LHCN-M2 (cell line): ENCODE measurements at places on chromosomes 7 and 10.
A peak's percentile ranks its signal among the peaks of the same experiment; 100 is the strongest.

DNA sequence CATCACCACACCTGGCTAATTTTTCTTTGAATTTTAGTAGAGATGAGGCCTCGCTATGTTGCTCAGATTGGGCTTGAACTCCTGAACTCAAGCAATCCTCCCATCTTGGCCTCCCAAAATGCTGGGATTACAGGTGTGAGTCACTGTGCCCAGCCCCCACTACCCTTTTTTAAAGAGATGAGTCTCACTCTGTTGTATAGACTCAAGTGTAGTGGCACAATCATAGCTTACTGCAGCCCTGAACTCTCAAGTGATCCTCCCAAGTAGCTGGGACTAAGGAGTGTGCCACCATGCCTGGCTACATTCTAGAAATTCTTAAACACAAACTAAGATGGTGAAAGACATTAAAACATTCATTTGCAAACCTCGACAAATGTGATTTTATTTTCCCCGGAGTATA lies 12.6 kb downstream of the SYPL1 start:
- DNase-seq: no peak

DNA sequence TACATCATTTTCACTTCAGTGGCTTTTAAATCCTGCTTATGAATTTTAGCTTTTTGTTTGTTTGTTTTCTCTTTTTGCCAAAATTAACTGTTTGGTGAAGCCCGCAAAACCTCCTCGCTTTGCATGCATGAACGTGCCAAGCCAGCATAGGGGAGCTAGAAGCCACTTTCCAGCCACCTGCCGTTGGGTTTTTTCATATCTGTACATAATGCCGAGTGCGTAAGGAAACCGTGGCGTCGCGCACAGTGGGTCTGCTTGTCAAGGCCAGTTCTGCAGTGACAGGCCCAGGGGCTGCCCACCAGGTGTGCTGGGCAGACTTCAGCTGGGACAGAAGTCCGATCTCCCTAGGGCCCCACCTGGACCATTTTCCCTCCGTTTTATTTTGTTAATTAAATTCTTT lies 41.1 kb downstream of the WIPI2 start:
- no peak for DNase-seq

DNA sequence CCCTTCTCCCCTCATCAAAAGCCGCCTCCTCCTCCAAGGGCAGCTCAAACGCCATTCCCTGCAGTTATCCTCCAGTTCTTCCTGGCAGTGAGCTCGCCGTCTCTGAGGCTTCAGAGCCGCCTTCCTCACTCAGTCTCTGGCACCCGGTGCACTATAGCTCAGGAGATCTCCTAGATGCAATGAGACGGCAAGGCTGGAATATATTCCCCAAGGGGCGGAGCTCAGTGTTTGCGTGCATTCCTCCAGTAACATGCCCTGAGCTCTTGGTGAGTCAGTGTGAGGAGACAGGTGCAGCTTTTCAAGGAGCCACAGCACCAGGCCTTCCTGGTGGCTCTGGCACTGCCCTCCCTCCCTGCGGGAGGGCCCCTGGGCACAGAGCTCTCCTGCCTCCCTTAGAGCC lies 512.6 kb upstream of the FOXK1 start:
- DNase-seq: peak; percentile 95

DNA sequence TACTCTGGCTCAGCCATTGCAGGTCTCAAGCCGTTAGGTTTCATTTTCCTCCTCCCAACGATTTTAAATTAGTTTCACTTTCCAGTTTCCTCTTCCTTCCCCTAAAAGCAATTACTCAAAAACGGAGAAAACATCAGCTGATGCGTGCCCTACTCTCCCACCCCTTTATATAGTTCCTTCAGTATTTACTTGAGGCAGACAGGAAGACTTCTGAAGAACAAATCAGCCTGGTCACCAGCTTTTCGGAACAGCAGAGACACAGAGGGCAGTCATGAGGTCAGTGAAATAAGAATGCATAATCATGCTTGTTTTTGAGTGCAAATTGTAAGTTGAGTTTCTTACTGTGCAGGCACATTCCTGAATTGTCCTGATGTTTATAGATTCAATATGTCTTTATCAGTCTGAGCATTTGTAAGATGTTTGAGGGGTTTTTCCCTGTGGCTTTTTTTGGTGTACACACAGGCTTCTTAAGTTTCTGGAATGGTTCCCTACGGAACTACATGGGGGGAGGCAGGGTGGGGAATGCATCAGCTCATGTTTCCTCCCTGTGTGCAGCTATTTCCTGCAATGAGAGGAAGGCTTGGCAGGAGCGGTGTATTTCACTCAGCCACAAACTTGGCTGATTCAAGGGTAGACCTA lies at the start of gene IFIT3:
IFIT3 (plus strand) TSS at position 195 of the 639 bp plus-strand sequence; CDS start at position 272, 77 bp downstream.
- DNase-seq: peak; percentile 93

GRCh38 chr7:1081931-1082401 lies 5.9 kb upstream of the GPER1 start:
- no peak for DNase-seq

GRCh38 chr7:13988731-13989125 lies 738 bp downstream of the ETV1 start:
- peak; percentile 81 for DNase-seq

DNA sequence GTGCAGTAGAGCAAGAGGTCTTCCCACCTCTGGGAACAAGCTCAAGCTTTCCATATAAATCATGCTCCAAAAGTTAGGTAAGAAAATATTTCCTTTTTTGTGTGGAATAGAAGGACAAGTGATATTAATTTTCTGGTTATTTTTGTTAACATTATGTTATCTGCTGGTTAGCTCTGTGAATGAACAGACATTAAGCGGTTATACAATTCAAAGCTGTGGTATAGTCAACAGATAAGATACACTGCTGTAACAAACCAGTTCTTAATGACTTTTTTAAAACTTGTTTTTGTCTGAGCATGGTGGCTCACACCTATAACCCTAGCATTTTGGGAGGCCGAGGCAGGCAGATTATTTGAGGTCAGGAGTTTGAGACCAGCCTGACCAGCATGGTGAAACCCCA lies 43.0 kb upstream of the PRKAR2B start:
- no peak for DNase-seq

DNA sequence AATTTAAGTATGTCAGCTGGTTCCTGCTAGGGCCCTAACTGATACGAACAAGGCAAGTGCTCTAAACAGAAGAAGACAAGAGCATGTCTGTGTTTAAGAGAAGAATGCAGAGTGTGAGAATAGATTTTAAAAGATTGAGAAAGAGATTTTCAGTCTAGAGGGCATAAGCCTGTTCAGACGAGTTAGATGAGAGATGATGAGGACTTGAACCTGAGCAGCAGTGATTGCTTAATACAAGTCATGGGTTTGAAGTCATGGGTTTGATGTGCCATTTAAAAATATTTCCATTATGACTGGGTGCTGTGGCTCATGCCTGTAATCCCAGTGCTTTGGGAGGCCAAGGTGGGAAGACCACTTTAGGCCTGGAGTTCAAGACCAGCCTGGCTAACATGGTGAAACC lies 108.9 kb upstream of the PLXDC2 start:
- no peak for DNase-seq

DNA sequence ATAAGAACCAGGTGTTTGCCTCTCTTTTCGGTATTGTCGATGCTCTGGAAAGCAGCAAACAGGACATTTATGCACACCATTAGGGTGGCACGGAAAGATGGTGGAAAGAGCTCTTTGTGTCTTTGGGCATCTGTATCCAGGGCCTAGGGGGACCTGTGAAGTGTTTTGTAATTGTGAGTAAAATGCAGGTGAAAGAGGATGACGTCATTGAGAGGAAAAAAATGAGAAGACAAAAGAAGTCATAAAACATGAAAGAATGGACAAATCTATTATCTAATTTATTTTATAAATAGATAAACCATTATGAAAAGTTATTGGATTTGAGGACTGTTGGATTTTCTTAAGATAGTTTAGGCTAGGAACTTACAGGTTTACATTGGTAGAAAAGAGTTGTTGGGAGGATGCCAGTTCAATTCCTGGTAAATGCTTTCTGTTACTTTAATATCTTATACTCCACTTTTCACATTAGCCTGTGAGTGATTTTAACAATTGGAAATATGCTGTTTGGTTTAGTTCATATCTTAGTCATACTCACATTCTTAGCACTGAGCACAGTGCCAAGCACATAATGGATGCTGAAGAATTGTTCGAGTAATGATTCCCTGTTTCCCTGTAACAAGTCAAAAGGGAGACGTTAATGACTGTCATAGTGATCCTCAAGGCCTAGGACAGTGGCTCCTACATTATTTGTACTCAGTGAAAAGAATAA lies 62.6 kb downstream of the EXOC4 start:
- DNase-seq: peak; percentile 55
